ENCODE measurements at places on chromosomes 3 and 15.

DNA sequence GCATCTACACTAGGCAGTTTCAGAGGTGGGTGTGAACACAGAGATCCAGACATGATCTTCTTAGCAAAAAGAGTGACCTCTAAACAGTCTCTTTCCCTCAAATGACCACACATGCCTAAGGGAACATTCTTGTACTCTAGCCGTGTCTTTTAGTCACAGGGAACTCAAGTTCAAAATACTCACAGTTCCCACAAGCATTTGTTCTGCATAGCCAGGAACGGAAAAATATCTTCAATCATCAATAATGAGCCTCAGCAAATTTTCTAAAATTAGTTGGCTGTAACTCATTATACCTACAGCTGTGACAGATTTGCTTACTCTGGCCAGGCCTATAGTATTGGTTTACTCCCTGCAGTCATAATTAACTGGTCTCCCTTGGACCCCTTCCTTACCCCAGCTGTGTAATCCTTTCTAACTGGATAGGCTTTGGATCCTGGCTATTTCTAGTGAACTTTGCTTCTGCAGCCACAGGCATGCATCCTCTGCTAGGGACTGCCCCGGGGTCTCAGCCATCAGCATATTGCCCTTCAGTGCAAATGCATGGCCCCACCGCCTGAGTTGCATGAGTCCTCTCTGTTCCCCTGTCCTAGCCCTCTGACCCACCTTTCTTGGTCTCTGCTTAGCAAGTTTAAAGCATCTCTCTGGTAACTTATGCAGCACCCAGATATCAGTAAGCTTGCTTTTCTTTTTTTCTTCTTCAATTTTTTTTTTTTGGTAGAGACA, 56.0 kb upstream of the HACD2 start:
- DNase-seq: no peak

DNA sequence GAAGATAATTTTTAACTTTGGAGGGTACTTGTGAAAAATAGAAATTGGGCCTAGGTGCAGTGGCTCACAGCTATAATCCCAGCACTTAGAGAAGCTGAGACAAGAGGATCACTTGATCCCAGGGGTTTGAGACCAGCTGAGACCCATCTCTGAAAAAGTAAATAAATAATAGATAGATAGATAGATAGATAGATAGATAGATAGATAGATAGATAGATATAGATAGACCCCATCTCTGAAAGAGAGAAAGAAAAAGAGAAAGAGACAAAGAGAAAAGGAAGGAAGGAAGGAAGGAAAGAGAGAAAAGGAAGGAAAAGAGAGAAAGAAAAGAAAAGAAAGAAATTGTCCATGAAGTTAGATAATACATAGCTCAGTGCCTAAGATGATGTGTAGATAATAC, 35.5 kb downstream of the MRPS25 start:
- DNase-seq: no peak

DNA sequence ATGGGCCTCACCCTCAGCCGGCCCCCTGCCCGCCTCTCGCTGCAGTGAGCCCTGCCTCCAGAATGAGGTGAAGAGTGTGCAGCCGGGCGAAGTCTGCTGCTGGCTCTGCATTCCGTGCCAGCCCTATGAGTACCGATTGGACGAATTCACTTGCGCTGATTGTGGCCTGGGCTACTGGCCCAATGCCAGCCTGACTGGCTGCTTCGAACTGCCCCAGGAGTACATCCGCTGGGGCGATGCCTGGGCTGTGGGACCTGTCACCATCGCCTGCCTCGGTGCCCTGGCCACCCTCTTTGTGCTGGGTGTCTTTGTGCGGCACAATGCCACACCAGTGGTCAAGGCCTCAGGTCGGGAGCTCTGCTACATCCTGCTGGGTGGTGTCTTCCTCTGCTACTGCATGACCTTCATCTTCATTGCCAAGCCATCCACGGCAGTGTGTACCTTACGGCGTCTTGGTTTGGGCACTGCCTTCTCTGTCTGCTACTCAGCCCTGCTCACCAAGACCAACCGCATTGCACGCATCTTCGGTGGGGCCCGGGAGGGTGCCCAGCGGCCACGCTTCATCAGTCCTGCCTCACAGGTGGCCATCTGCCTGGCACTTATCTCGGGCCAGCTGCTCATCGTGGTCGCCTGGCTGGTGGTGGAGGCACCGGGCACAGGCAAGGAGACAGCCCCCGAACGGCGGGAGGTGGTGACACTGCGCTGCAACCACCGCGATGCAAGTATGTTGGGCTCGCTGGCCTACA, 8.5 kb downstream of the GRM2 start:
- DNase-seq: no peak

DNA sequence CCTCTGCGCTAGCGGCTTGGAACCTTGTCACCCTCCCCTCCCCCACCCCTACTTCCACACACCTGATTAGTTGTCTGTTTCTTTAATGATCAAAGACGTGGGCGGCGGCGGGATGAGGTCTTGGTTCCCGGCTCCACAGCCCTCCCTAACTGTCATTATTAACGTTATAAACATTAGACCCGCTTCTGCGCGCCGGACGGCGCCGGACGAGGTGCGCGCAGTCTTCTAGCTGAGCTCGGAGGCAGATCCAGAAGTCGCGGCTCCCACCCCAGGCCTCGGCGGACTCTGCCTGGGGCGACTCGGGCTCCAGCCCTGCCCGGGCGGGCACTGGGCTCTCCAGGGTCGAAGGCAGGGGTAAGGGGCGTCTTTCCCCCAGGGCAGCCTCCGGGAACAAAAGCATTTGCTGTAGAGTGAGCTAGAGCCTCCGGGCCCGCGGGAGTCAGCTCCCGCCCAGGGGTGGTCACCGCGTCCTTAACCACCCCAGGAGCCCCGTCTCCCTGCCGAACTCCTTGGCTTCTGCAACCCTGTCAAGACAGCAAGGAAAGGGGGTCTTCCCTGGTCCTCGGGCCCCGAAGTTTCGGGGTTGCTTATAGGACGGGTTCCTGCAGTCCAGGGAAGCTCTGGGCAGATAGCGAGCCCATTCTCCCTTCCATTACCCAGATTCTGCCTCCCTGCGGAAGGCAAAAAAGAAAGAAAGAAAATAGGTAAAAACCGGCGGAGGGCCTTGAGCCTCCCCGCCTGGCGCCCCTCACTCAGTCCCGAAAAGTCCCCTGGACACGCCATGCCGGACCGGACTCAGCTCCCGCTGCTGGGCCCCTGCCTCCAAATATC, 2.2 kb upstream of the ISLR2 start:
- DNase-seq: no peak

GRCh38 chr3:37251993-37252392, 77.6 kb upstream of the LRRFIP2 start:
- no peak for DNase-seq

GRCh38 chr3:127722091-127722784, 49.5 kb downstream of the ABTB1 start:
- DNase-seq: no peak
